ENCODE measurements at places on chromosomes 5 and 9.

DNA sequence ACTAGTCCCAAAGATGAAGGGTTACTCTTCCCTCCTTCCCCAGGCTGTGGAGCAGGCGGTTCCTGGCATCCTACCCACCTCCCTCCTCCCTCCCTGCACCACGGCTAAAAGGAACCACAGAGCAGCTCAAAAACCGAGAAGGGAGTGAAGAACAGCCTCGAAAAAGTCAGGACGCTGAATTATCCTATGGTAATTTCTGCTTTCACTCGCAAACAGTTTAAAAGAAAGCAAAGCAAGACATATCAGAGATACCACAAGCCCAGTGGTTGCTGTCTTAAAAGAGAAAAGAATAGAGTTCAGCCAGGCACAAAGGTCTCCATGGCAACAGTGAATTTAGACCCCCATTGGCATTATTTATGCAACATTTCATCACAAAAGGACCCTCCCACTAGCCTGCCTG, 315.4 kb downstream of the CTNND2 start:
- no peak for DNase-seq

GRCh38 chr5:143677403-143677802, 134.6 kb upstream of the HMHB1 start:
- DNase-seq = no peak

GRCh38 chr9:16611983-16612382, 258.5 kb downstream of the BNC2 start:
- no peak for DNase-seq

GRCh38 chr5:62283005-62283404, 23.0 kb upstream of the KIF2A start:
- DNase-seq = no peak

- DNase-seq = no peak
Measured at GRCh38 chr9:83133316-83133715, 70.4 kb upstream of the RASEF start.

DNA sequence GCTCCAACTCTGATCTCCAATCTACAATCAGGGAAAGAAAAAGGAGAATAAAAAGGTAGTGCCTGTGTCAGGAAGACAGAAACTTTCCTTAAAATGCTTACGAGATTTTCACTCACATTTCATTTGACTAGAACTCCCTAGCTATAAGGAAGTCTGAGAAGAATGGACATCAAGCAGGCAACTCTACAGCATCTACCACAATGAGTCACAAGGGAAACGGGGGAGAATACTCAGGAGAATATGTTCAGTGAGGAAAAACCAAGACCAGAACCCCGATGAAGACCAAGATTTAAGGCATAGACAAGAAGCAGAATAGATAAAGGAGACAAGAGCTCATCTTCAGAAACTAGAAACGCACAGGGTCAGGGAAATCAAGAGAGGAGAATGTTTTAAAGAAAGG, 9.0 kb upstream of the SETD9 start:
- no peak for DNase-seq

GRCh38 chr5:164370841-164371240, 865.4 kb downstream of the MAT2B start:
- DNase-seq = no peak

- DNase-seq = no peak
Measured at GRCh38 chr9:24073007-24073592, 247.1 kb upstream of the ELAVL2 start.

- DNase-seq = no peak
Measured at GRCh38 chr9:107249131-107249533, 33.9 kb upstream of the RAD23B start.

- DNase-seq = no peak
Measured at GRCh38 chr9:131043646-131044045, 34.7 kb downstream of the LAMC3 start.

DNA sequence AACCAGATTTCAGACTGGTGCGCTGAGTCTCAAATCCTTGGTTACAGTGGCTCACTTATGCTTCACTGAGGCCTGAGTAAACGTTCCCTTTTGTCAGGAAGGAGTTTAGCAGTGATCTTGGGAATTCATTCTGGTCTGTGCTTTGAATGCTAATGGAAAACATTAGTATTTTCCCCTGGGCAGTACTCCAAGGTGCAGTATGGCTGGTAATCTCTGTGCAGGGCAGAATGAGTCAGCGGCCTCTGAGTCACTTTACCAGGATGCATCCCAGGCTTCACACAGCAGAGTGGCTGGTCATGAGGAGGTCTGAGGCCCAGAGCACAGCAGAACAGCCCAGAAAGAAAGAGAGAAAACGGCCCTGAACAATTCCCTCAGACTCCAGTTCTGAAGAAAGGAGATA, 54.0 kb downstream of the PCA3 start:
- DNase-seq = no peak

GRCh38 chr9:36218011-36218410, 27.3 kb downstream of the CLTA start:
- peak; percentile 45 for DNase-seq

DNA sequence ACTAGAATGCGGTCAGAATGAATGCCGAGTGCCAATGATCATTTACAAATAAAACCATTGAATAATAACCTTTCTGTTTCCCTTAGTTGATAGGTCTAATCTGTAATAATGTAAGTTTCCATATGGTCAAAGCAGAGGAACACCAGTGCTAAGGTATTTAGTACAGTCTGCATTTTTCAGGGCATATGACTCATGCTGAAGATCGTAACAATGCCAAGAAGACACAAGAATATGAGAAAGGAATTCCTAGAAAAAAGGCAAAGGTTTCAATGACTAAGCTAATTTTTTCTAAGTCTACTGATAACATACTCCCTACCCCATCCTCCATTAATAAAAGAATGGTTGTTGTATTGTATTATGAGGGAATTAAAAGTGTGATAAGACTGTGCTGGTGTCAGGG, 2.8 kb downstream of the OR1L8 start:
- DNase-seq = no peak

DNA sequence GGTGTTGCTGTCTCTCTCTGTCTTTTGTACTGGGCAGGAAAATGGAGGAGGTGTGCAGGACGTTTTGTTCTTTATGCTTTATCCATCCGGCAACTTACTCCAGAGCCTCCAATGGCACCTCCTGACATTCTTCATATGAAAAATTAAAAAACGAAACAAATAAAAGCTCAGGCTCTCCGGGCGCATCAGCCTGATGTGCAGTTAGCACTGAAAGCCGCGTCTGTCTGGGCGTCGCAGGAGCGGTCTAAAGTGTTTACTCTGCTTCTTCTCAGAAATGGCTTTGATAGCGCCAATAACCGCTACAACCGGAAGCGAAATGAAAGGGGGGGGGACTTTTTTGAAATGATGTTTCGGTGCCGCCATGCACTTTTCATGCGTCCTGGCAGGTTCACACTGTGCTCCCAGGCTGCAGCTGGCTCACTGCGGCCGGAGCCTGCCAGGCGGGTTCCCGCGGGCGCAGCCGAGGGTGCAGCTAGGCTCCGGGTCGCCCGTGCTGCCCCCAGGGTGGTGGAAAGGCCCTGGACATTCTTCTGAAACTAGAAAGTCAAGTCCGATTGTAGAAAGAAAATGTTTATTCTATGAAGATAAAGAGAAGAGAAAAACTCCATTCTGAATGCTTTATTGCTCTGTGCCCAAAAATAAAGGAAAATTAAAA, 407.7 kb upstream of the IRX1 start:
- no peak for DNase-seq

GRCh38 chr9:20551236-20551635, 71.1 kb downstream of the MLLT3 start:
- no peak for DNase-seq
